ENCODE measurements at places on chromosomes 11 and 22.

DNA sequence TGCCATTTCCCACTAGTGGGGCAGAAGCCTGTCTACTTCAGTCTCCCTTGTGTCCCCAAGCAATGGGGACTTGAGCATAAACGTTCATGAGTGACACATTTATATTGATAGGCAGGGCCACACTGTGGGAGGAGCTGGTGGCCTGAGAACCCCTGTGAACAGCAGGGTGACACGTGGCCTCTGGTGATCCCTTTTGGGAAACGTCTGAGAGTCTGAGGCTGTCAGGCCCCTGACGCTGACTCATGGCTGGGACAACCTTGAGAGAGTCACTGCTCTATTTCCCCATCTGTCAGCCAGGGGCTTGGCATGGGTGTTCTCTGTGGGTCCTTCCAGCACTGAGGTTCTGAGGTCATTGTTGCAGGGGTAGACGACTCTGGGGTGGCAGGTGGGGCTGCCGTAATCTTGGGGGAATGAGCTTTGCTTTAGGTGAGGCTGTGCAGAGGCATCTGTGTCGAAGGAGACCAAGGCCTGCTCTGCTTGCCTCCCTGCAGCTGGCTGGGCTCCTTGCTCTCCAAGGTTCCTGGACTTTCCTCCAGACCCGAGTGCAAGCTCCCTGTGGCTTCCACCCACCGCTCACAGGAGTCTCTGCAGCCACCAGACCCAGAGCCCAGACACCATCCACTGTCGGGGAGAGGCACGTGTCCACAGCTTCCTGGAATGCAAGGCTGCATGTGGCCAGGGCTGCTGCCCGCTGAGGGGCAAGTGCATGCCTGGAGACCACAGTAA, 54.7 kb downstream of the SMIM38 start:
- DNase-seq: no peak

DNA sequence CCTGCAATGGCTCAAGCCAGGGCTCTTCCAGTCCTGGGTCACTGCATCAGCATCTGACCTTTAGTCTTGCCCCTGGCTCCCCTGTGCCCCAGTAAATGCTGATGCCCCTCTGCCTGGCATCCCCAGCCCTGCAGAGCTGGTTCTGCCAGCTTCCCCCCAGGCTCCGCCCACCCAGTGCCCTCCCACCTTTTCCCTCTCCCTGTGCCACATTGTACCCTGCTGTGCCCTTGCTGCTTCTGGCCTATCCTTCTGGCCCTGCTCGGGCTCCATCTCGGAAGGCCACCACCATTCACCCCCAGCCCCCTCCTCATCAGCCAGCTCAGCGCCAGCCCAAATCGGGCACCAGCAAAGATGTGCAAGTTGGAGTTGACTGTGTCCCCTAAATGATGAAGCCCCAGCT, 7.4 kb downstream of the CAPN5 start:
- DNase-seq: no peak

- no peak for DNase-seq
Observed at GRCh38 chr11:83680321-83680720, 394.2 kb upstream of the CCDC90B start.

GRCh38 chr11:116869610-116870009, 32.2 kb upstream of the APOA1 start:
- no peak for DNase-seq

DNA sequence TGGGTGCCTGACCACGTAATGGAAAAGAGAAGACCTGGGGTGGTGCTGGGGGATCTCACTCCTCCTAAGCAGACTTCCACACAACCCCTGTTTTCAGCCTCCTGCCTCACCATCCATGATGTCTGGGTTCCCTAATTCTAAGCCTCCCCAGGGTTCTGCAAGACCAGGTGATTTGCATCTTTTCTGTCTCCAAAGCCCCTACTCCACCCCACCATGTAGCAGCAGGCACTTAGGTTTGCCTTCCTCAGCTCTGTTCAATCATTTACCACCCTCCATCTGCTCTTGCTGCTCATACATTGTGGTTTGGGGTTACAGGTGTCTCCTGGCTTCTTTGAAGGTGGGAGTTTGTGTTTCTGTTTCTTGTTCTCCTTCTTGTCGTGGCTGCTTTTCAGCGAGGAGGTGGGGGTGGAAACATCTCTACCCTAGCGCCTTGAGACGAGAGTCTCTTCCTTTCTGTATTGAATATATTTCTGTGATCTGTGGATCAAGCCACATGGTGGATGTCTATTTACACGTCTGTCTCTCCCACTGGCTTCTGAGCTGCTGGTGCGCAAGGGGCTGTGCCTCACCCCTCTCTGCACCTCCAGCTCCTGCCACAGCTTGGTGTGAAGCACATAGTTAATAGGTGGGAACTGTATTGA, 6.6 kb upstream of the SSTR3 start:
- DNase-seq: no peak

GRCh38 chr22:50705851-50706351, 32.1 kb upstream of the ACR start:
- no peak for DNase-seq

DNA sequence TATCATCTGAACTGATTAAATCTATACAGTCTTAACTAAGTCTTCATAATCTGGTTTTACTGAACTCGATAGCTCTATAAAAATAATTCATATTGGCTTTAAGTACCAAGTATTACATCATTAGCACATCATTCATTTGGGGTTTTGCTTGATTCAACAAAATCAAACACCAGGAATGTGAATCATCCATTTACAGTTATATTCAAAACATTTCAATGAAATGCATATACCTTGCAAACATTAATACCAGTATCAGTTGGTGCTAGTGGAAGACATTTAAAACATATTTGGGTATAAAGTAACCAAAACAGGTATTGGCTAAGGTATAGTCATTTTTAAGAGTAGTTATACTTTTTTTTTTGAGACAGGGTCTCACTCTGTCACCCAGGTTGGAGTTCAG, 12.2 kb upstream of the CCDC89 start:
- no peak for DNase-seq

- DNase-seq: no peak
Observed at GRCh38 chr11:12778240-12778905, 104.2 kb downstream of the TEAD1 start.

Data from stimulated activated CD8-positive, alpha-beta memory T cell treated with anti-CD3 and anti-CD28 coated beads, Interleukin-4, amount 100 ng/mL, for 1 hour (primary cell).